ENCODE measurements at places on chromosomes 16 and 17.

- DNase-seq, result peak; percentile 11
Measured at GRCh38 chr16:84043486-84044117, 1.0 kb upstream of the SLC38A8 start.

DNA sequence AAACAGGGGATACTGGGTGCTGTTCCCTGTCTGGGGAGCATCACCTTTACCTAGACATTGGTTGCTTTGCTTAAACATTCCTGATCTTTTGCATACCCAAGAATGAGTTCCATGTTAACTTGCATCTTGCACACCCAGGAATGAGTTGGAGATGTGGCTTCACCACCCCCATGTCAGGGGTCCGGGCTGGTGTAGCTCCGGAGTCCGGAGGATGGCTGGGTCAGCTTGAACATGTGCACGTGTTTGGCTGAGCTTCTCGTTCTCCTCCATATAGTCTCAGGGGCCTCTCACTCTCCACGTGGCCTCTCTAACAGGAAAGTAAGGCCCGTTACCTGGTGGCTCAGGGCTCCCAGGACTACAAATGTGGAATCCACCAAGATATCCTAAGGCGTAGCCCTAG, 18.2 kb upstream of the AMZ2 start:
- no peak for DNase-seq

DNA sequence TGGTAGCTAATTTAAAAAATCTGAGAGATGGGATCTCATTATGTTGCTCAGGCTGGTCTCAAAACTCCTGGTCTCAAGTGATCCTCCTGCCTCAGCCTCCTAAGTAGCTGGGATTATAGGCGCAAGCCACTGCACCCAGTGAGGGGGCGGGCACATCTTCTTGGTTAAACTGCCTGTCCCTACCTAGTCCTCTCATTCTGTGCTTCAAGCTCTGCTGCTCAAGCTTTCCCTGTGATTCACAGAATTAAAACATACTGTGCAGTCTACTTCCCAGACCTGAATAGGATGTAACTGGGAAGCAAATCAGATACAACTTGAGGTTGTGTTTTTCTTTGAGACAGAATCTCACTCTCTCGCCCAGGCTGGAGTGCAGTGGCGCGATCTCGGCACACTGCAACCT, 2.3 kb downstream of the MRPL38 start:
- no peak for DNase-seq

- peak; percentile 17 for DNase-seq
Measured at GRCh38 chr17:58337600-58338453, 9.2 kb upstream of the TSPOAP1 start.

- DNase-seq, result no peak
Measured at GRCh38 chr16:9176547-9177418, 85.3 kb downstream of the HAPSTR1 start.

DNA sequence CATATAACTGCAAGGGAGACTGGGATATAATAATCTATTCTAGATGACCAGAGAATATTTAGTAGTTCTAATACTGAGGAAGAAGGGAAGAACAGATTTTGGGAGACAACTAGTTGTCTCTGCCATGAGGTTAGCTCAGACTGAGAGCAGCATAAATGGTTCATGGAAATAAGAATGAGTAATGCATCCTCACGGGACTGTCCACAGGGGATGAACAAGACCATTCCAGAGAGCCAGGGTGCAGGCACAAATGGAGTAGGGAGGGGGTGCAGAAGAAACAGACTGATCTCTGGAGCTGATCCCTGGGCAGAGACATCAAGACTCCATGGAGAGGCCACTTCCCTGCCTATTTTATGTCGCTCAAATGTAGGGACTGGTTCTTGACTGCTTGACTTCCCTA, 30.4 kb downstream of the NLRC5 start:
- DNase-seq, result no peak

DNA sequence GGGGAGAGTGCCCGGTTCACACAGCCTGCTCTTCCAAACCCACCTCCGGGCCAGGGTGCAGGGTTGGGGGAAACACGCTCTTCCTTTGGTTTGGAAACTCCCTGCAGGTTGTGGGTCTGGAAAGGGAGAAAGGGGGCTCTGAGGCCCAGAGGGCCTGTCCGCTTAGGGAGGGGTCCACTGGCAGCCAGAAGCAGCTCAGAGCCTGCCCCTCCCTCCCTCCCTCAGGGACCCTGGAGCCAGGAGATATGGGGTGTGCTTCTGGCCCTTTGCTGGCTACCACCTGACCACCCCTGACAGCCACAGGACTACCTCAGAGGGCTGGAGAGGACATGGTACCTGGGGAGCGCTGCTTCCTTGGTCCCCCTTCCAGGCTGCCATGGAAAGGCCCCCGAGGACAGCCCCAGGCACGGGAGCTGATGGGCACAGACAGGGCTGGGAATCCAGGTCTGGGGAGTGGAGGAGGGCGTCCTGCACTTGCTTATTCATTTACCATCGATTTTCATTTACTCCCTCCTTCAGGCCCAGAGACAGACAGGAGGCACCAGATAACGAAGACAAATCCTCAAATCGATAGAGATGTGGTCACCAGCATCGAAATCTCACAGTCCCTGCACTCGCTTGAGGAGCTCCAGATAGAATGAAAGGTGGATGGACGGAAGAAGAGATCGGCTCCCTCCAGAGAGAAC, 48.4 kb upstream of the DOC2B start:
- DNase-seq, result no peak

- no peak for DNase-seq
Measured at GRCh38 chr17:3907483-3908216, 8.6 kb downstream of the P2RX1 start.

Data from bronchial epithelial cell (primary cell).